Activated CD4-positive, alpha-beta T cell treated with anti-CD3 and anti-CD28 coated beads, Interleukin-2, amount 10 ng/mL, durations not matched to agents 7 days and 5 days (primary cell): ENCODE measurements at places on chromosomes 7 and 10. TPM values are rescaled to one million over a fixed set of nuclear protein-coding genes. Genes with fewer than 3 reads are reported as not detected.

DNA sequence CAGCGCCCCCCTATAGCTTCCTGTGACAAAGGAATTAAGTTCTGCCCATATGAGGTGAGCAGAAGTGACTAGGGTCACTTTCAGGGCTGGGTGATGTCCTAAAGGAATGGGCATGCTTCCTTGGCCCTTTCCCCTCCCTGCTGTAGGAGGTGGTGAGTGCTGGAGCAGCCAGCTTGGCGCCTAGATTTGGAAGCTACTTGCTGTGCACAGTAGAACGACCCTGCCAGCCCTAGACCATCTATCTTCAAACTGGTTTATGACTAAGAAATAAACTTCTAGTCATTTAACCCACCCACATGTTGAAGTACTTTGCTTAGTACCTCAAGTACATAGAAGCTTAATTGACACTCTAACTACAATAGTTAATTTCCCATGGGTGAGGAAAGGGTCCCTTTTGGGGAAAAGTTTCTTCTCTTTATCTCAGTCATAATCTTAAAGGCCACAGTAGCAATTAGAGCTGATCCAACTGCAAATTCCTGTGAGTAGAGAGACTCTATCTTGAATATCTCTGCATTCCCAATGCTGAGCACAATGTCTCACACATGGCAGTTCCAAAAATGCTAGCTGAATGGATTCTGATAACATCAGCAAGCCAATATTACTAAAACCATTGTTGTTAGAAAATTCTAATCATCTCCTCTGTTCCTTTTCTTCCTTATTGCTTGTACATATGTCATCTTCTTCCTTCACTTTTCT lies 227.2 kb downstream of the RELN start:
- no peak for DNase-seq

DNA sequence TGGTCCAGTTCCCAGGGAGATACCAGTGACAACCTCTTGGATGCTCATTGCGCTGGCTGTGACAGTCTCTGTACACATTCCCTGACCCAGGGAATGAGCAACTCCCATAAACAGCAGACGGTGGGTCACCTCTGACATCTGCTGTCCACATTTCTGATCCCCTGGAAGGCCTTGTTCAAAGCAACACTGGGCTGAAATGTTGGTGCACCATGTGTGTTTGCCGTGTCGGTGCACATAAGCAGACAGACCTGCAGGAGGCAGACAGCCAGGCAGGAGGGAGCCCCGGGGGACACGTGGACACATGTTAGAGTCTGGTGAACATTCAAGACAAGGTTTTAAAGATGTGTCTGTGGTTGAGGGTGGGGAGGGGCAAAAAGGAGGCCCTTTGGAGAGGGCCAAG lies 254.9 kb downstream of the PLXNA4 start:
- no peak for DNase-seq

GPR37 gene
- total RNA-seq: not detected

DNA sequence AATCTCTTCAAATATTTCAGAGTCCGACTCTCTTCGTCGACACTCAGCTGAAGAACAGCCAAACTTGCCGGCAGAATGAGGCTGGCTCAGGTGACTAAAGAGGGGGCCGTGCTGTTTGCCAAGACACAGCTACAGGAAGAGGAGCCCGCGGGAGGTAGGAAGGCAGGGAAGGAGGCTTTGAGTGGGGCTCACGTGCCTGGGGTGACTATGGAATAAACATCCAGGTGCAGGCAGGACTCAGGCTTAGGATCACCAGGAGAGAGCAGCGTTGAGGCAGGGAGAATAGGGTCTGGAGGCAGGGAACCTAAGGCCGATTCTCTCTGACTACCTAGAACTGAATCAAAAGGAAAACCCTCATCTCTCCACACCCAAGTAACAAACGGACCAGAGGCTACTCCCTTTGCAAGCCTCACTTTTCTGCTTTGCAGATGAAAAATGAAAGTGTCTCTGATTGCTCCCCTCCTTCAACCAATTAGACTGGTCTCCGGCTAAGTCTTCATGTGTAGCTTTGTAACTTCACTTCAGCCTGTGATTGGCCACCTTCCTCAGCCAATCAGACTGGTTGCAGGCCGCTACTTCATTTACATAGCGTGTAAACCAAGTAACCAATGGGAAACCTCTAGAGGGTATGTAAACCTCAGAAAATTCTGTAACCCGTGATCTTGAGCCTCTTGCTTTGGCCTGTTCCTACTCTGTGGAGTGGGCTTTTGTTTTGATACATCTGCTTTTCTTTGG lies 19.7 kb upstream of the BNIP3 start:
- no peak for DNase-seq

DNA sequence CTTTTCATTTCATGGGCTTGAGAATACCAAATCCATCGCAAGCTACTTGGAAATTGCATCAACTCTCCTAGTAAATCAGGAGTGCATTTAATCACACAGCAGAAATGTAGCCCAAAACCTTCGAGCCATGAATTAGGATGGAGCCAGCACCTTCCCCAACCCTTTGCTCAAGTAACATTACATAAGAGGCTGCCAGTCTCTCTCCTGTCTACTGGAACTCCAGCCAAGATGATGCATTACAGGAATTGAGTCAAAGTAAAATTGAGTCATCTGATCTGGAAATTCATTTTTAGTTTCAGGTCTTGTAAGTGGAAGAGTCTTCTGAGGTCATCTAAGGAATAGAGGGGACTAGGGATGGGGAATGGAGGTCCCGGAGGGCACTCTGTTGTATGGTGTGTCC lies 69.7 kb upstream of the FHIP2A start:
- no peak for DNase-seq

GRCh38 chr7:51645255-51645654 lies 328.6 kb upstream of the COBL start:
- no peak for DNase-seq

GRCh38 chr7:38318241-38318640 lies 44.8 kb upstream of the TARP start:
- no peak for DNase-seq

DNA sequence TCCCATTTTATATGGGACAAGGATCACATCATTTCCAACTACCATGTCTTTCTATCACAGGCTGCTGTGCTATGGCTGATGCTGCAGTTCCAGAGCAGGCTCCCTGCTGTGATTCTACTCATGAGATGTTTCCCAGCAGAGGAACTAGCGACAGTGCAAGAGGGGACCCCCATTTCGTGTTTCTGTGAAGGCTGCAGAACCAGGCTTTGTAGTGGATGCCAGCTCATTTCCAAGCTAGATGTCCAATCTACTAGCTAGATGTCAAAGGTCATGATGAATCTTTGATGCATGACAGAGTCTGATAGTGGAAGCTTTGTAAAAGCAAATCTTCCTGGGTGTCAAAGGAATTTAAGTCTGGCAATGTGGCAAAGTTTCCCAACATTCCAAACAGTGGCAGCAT lies 21.2 kb upstream of the MYO3A start:
- no peak for DNase-seq

MYPN gene
- not detected for total RNA-seq

- DNase-seq: no peak
Observed at GRCh38 chr7:11788568-11788967, 43.4 kb downstream of the THSD7A start.

CCDC7 gene
- total RNA-seq: 21.4 TPM

GRCh38 chr7:132548489-132549078 lies 27.7 kb downstream of the PLXNA4 start:
- no peak for DNase-seq

GRCh38 chr10:121481180-121481579 lies 117.1 kb downstream of the FGFR2 start:
- no peak for DNase-seq

HPS6 gene
- total RNA-seq: 25.3 TPM

PLXNA4 gene
- 21.3 TPM for total RNA-seq

PIK3CG gene
- total RNA-seq: 42.9 TPM

STN1 gene
- 50.9 TPM for total RNA-seq

- DNase-seq: no peak
Observed at GRCh38 chr10:72639441-72639873, 13.6 kb upstream of the MICU1 start.

GRCh38 chr7:148929176-148929575 lies 45.1 kb upstream of the EZH2 start:
- DNase-seq: no peak

GJD4 gene
- not detected for total RNA-seq

IDI2 gene
- total RNA-seq: not detected

DNA sequence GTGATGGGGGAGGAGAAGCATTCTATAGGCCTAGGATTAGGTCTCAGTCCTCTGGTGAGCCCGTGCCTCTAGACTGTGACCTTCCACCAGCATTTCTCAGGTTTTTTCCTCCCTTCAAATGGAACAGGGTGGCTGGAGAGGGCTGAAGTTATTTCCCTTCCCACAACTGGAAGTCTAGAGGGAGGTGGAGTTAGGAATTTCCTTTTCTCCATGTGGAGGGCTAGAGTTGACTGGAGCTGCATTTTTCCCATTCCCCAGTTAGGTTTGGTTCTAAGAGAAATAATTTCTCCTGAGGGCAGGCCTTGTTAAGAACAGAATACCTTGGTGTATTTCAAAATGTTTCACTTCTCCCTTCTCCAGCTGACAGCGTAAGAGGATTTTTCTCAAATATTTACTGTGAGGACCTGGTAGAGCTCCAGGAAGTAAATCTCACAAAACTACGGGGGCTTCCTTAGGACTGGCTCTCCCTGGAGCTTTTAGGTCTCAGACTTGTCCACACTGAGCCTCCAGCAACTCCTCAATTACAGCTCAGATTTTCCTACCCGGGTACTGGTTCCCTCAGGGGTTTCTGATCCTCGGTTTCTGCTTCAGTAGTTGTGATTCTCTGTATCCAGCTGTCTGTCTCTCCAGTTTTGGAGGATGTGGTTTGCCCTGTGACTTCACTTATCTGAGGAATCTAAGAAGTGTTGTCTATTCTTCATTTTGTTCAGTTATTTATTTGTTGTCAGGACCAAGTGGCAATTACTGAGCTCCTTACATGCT lies 6.0 kb upstream of the REEP3 start:
- DNase-seq: peak; percentile 37

DNA sequence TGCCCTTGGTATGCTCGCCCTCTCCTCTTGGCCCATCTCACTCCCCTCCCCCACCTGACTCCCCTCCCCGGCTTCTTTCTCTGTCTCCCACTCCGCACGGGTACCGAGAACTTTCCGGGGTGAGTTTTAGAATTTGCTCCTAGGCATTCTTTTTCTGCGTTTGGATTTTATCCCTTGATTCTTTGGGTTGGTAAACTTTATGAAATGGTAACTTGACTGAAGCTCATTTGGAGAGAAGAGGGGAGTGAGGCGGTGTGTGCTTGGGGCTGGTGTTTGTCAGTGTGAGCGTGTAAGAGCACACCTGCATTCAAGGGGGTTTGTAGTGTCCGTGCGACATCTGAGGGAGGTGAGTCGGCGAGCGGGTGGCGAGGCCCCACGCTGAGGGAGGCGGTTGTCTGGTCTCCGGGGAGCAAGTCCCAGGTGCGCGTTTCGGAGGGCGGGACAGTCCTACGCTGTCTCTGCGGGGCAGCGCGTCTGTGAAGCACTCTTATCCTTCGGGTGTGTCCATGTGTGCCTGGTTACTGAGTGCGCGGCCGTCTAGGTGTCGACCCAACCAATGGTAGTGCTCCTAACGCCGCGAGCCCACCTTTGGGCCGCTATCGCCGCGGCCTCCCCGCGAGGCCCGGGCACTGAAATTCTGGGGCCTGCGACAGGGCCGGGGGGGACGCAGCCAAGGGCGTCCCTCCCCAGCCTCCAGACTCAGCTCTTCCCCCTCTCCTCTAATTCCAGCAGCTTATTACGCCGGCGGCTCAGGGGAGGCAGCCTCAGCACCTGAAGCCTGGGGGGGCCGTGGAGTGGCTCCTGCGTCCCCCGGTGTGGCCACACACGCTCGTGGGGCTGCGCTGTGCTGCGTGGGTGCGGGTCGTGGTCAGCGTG lies 2.6 kb upstream of the ZNF503 start:
- no peak for DNase-seq

CHRM2 gene
- not detected for total RNA-seq
